ENCODE measurements at places on chromosomes 13 and 19.

DNA sequence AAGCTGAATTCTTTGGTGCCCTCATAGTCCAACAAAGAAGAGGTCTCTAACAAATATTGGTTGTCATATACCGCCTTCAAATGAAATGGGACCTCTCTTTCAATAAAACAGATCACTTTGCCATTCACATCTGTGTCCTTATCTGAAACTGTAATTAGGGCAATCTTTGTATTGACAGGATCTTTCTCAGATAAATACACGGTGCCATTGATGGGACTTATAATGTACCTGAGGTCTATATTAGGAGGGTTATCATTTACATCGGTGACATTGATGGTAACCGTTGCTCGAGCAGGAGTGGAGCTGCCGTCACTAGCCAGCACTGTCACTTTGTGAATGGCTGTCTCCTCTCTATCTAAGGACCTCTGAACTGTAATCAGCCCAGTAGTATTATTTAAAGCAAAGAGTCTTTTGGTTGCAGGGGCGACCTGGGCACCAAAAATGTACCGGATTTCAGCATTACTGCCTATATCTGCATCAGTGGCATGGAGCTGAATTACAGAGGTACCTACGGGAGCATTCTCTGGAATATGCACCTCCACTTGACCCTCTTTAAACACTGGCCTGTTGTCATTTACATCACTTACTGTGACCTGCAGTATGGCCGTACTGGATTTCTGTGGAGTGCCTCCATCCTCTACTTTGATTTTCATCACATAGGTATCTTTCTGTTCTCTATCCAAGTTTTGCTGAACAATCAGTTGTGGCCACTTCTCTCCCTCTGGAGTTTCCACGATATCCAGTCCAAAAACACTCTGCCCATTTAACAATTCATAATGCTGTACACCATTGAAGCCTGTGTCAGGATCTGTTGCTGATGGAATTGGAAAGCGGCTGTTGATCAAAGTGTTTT, 2.8 kb downstream of the PCDH9 start:
- DNase-seq = no peak

GRCh38 chr13:43572656-43573360, 214.0 kb downstream of the ENOX1 start:
- no peak for DNase-seq

DNA sequence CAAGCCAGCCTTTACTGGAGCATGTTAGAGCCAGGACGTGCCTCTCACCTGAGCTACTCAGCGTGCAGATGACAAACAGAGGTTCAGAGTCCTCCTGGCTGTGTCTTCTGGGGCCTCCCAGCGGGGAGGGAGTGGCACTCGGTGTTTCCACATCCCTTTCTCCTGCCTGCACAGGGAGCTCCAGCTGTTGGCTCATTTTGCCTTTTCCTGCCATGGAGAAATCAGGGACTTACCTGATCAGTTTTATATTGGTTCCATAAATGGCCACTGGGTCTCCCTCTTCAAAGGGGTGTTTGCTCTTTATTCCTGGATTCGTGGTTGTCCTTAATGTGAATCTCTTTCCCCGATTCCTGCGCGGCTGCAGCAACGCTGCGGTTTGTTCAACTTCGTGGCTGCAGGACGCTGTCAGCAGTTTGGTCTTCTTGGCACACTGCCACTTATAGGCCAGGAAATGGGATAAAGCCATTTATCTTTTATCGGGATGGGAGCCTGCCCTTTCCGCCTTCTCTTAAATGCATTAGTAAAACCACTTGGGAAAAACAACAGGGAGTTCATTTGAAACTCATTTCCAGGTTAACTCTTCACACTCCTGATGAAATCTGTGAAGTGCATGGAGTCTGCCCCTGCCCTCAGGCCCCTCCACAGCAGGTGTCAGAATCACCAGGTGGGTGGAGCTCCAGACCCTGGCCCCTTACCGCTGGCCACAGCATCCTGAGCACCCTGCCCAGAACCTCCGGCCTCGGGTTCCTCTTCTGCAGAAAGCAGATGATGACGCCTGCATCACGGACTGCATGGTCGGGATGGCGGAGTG, 39.8 kb upstream of the MCF2L start:
- peak; percentile 59 for DNase-seq

GRCh38 chr19:47623921-47624391, 15.0 kb downstream of the BICRA start:
- DNase-seq = no peak

DNA sequence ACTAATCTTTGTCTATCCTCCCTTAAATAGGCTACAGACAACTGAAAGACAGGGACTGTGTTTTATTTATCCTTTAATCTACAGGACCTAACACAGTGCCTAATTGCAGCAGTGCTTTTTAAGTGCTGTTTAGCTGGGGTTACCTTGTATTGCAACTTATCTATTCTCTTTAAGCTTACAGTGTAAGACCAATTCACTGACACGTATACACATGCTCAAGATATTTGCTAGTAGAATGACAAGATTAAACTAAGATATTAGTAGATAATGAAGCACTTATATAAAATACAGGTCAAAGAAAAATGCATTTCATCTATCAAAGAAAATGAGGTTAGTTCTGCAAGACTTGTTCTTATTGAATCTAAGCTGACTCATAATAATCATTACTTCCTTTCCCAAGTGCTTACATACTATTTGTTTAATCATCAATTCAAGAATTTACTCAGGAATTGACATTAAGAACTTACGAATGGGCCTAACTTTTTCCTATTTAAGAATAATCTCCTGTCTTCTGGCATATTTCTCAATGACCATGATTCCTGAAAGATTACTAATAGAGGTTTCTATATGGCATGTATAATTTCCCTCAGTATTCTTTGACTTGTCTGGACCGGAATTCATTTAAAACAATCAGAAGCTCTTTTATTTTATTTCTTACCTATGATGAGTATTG, 75.8 kb upstream of the MAB21L1 start:
- DNase-seq = no peak

- DNase-seq = no peak
These were observed 27.0 kb upstream of the ZNF492 start for GRCh38 chr19:22606954-22607652.

DNA sequence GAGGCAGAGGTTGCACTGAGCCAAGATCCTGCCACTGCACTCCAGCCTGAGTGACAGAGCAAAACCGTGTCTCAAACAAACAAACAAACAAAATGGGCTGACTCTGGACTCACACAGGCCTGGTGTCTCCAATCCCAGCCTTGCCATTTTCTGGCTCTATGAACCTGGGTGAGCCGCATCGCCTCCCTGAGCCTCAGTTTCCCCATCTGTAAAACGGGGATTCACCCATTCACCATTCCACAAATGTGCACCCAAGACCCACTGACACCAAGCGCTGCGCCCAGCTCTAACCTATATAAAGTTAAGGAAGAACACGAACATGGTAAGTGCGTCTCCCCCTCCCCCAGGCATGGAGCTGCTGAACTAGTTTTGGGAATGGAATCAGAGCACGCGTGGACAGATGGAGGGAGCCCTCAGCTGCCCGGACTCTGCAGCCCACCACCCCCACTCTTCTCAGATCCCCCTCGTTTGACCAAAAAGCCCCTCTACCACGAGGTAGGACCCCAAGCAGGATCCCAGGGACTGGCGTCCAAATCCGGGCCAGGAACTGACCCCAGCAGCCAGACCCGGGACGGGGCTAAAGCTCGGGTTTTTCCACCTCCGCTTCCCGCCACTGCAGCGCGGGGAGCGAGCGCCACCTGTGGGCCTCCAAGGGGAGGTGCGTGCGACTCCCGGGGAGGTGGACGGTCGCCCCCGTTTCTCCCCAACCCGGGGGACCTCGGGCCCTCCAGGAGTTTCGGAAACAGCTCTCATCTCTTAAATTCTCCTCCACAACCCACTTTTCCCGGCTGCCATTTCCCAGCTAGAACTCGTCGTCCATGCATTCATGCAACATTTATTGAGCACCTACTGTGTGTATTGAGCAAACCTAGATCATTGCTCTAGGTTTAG, 33.0 kb upstream of the ADGRE5 start:
- no peak for DNase-seq

- DNase-seq = no peak
These were observed 1.6 kb downstream of the METTL21C start for GRCh38 chr13:102693250-102693649.

GRCh38 chr13:37869506-37869755, 141 bp downstream of the TRPC4 start:
- no peak for DNase-seq

GRCh38 chr13:113211774-113212173, 2.4 kb downstream of the CUL4A start:
- DNase-seq = no peak

DNA sequence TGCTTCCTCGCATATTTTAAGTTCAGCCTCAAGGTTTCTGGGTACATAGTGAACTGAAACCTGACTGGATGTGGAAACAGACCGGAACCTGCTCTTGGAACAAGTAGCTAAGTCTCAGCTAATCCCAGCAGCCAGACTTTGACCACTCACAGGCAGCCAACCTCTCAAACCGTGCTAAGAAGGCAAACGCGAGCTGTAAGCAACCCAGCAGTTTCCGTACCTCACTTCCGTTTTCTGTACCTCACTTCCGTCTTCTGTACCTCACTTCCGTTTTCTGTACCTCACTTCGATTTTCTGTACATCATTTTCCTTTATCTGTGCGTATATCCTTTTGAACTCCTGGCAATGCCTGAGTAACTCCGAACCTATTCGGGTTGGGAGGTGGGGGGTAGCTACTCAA, 96.8 kb downstream of the SUCLA2 start:
- DNase-seq = no peak

- DNase-seq = no peak
These were observed 69.5 kb downstream of the DACH1 start for GRCh38 chr13:71797517-71797916.

- no peak for DNase-seq
These were observed 33.6 kb upstream of the UBL3 start for GRCh38 chr13:29883941-29884518.

GRCh38 chr19:14510311-14511228, 7.6 kb downstream of the DNAJB1 start:
- no peak for DNase-seq

DNA sequence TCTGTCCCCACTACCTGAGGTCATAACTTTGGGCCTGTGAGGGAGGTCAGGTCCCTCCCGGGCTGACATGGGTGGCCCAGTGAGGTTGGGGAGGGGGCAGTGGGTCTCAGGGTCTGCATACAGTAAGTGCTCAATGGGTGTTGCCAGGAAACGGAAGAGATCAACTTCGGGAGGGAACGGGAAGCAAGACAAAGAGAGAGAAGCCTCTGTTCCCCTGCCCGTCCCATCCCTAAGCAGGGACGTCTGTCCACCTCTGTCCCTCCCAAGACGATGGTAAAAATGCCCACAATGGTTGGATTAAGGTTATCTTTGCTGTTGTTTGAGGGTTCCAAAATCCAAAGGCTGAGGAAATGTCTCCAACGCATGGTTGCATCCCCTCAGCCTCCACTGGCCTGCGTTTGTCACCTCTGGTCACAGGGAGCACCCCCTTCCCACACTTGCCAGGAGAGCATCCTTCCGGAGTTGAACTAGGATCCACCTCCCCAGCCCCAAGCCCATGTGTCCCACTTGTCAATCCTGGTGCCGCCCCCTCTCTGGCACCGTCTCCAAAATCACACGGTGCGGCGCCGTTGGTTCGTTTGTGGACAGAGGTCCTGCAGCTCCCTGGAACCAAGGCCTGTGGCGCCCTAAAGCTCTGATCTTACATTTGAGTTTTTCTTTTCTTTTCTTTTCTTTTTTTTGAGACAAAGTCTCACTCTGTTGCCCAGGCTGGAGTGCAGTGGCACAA, 774 bp upstream of the HOMER3 start:
- no peak for DNase-seq

- DNase-seq = no peak
These were observed 512.2 kb downstream of the DIAPH3 start for GRCh38 chr13:59651479-59651878.

GRCh38 chr19:2357279-2358206, 2.5 kb upstream of the TMPRSS9 start:
- no peak for DNase-seq

GRCh38 chr13:114025714-114026431, 52.0 kb upstream of the C13orf46 start:
- no peak for DNase-seq

DNA sequence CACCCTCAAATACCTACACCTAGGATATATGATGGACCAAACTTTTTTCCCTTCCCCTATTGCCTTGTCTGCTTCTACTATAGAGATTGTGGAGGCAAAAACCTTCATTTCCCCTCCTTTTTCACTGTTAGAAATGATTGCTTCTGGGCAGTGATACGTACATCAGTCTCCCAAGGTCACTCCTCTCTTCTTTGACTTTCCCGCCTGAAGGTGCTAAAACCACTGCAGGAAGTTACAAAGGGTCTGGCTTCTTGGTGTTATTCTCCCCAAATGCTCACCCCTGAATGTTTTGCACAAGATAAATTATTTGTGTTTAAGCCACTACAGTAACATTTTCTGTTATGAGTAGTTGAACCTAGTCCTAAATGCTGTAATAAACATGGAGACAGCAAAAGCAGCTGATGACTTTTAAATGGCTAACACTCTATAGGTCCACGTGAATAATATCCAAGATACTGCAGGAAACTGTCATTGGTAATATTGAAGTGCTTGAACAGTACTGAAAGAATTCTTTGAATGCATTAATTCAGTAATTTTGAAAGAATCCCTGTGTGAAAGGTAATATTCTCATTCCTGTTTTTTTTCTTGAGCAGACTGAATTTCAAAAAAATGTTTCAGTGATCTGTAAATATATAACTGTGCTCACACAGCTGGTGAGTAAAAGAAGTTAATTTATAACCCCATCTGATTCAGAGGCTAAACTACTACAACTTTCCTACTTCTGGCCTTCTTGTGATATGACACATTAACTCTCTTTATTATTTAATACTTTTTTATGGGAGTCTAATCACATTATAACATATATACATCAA, 865.1 kb downstream of the EFNB2 start:
- no peak for DNase-seq

GRCh38 chr19:947707-948539, 22.1 kb downstream of the ARID3A start:
- DNase-seq = no peak

GRCh38 chr19:29978080-29978479, 36.0 kb downstream of the URI1 start:
- no peak for DNase-seq

DNA sequence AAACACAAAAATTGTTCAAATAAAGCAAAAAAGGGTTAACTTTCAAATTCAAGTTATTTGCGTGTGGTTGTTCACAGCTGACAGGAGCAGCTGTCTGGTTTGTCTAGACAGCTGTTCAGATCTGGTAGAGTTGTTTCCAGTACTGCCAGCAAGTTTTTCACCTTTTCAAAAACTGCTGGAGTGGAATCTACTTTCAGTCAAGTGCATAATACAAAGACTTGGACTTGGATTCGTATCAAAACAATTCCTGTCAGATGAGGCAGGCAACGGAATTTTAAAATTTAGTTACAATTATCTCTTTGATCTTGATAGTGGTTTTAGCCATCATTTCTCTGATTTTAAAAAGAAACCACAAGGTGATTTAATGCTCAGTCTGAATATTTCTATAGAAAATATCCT, 51.7 kb upstream of the EEF1AKMT1 start:
- no peak for DNase-seq

- DNase-seq = no peak
These were observed 15.3 kb downstream of the TNFSF14 start for GRCh38 chr19:6654347-6655310.

GRCh38 chr19:16361254-16361653, 36.6 kb downstream of the KLF2 start:
- DNase-seq = no peak

Measured in NCI-H510A (cell line).